ENCODE measurements at places on chromosomes 13 and 19.
A peak's percentile ranks its signal among the peaks of the same experiment; 100 is the strongest.

DNA sequence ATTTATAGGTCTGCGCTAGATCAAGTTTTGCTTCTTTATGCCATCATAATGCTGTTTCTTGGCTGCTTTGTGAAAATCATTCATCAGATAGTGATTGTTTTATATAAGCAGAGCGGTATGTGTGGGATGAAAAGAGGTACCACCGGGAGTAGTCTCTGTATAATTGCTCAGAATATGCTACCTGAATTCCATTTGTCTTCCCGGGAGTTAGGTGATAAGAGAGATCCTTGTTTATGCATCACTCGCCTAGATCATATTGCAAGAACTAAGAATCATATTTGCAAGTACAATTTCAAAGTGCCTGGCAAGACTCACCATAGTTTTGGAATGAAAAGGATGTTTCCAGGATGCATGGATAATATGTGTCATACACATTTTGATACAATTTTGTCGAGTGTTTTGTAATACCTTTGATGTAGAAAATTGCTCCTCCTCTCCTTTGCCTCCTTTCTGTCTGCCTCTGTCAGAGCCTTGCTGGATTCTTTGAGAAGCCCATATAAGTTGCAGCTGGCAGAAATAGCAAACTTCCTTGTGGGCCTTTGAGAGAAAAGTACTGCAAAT is 1306.0 kb upstream of the SLC10A2 start:
- no peak for DNase-seq

GRCh38 chr13:70964124-70964523 is 855.9 kb upstream of the KLHL1 start:
- no peak for DNase-seq

- no peak for DNase-seq
Observed at GRCh38 chr19:39054091-39054470, 21.7 kb upstream of the FBXO27 start.

GRCh38 chr13:73767747-73768315 is 366.4 kb downstream of the KLF12 start:
- peak; percentile 38 for DNase-seq

GRCh38 chr19:3281026-3281425 is 56.6 kb downstream of the CELF5 start:
- DNase-seq, result no peak

DNA sequence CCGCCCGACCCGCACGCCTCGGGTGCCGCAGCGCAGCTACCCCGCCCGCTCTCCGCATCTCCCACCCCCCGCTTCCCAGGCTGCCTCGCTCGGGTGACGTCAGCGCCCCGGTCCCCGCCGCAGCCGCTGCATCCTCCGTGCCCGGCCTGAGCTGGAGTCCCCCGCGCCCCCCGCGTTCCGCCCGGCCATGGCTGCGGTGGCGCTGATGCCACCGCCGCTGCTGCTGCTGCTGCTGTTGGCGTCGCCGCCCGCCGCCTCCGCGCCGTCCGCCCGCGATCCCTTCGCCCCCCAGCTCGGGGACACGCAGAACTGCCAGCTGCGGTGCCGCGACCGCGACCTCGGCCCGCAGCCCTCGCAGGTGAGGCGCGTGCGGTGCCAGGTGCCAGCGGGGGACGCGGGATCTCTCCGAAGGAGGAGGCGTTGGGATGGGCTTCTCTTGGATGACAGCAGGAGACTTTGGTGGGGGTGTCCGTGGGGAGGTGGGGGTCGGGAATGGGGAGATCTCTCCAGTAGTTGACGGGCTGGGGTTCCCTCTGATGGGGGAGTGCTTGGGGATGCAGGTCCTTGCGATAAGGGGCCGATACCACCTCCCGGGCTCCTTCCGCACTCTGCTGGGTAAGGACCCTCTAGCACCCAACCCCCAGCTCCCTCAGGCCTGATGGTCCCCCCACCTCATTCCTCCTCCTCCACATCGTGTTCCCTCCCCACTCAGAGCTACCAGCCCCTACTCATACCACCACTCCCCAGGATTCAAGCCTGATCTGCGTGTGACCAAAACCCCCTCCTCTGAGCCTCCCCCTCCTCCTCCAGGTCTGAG is at the start of gene TMEM59L:
TSS of gene TMEM59L (plus strand) at position 99 of the 817 bp plus-strand sequence. CDS start at position 188, 89 bp downstream.
- peak; percentile 48 for DNase-seq

GRCh38 chr19:41682437-41682836 is 5.6 kb downstream of the CEACAM7 start:
- no peak for DNase-seq

GRCh38 chr13:113742000-113742441 is 17.0 kb upstream of the TMEM255B start:
- no peak for DNase-seq

DNA sequence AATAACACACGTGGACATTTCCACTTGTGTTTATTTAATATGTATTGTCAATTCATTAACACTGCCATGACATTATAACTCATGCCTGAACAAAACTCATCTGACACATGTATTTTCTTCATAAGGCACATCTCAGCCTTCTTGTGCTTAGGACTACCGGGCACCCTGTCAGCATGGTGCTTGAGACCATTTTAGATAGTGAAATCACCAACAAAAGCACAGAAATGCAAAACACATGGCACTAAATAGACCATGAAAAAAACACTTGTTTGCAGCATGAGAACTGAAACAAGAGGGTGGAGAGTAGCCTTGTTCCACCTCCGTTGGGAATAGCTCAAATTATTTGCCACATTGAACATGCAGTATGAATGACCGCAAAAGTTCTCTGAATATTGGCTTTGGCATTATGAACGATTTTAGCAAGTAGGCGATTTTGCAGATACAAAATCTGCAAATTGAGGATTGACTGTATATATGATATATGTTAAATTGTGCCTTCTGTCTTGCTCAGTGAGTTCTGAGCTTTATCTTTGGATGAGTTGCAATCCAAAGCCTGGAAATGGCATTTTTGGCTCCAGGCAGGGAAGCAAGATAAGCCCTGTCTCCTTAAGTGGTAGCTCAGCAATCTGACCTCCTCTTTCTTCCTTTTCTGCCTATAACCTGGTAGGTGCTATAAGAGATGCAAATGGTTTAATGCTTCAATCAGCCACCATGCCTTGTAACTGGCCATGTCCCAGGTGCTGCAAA is 328.2 kb downstream of the HS6ST3 start:
- no peak for DNase-seq

DNA sequence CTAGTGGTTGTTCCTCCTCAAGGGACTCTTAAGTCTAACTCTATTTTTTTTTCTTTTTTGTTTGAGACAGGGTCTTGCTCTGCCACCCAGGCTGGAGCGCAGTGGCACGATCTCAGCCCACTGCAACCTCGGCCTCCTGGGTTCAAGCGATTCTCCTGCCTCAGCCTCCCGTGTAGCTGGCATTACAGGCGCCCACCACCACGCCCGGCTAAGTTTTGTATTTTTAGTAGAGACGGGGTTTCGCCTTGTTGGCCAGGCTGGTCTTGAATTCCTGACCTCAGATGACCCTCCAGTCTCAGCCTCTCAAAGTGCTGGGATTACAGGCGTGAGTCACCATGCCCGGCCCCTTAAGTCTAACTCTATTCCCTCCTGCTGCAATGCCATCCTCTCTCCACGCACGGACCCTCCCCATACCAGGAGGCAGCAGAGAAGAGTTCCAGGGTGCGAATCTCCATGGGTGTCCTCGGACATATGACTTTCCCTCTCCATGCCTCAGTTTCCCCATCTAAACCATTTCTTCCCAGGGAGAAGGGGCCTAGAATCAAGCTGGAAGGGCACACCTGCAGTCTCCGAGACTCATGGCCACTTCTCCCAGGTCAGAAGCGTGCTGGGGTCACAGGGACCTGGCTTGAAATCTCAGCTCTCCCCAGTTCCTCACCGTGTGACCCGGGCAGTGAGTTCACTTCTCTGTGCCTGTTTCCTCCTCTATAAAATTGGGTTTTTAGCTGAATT is 6.0 kb upstream of the BCL3 start:
- no peak for DNase-seq

- DNase-seq, result no peak
Observed at GRCh38 chr19:39515551-39516191, 732 bp downstream of the SELENOV start.

GRCh38 chr19:45154064-45154827 is 6.5 kb downstream of the NKPD1 start:
- DNase-seq, result no peak

DNA sequence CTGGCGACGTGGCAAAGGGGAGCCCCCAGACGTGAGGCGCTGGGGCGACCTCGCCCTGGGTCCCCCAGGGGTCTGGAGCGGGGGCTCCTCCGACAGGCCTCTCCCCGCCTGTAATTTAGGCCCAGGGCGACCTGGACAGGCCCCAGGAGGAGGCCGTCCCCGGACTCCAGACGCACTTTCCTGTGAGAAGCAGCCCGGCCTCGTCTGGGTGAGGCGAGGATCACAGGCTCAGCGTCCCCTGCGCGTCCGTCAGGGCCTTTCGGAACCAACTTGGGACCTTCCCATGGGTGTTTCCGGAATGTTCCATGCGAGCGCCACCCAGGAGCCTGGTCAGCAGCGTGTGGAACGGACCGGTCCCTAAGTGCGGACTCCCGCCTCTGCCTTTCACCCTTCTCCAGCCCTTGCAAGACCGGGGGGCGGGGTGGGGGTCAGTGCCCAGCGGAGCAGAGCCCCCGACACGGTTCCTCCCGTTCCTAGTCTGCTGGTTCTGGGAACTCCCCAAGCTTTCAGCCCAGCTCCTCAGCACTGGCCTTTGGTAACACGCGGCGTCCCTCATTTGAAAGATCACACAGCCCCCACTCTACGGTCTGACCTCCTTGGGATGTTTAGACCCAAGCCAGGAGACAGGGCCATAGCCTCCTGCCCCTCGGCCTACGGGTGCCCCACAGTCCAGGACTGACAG is 1.1 kb upstream of the GRTP1 start:
- DNase-seq, result no peak

- peak; percentile 54 for DNase-seq
Observed at GRCh38 chr19:10290876-10291553, 1.3 kb downstream of the ICAM5 start.

DNA sequence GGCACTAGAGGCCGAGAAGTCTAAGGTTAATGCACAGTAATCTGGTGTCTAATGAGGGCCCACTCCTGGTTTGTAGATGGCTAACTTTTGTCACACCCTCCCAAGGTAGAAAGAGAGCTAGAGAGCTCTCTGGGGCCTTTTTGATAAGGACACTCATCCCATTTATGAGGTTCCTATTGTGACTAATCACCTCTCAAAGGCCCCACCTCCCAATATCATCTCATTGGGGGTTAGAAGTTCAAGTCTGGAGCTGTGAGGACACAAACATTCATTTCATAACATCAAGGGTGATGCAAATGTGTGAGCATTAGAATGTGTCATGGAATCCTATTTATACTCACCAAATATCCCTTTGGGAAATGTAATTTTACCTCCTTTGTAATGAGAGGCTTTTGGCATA is 79.2 kb upstream of the SLC10A2 start:
- no peak for DNase-seq

DNA sequence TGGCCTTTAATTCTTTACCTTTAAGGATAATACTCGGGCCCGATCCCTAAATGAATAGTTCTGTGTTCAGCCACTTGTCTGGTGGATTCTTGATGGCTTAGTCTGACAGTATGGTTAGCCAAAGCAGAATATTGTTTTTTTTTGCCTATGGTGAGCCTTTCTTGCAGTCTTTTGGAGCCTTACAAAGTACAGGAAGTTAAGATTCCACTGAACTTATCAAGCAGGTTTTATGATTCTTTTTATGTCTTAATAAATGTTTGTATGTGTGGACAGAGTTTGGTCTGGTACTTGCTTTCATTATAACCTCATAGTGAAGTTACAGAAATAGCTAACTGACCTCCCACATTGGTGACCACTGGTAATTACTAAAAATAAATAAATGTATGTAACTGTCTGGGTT is 17.1 kb downstream of the PCCA start:
- DNase-seq, result no peak

DNA sequence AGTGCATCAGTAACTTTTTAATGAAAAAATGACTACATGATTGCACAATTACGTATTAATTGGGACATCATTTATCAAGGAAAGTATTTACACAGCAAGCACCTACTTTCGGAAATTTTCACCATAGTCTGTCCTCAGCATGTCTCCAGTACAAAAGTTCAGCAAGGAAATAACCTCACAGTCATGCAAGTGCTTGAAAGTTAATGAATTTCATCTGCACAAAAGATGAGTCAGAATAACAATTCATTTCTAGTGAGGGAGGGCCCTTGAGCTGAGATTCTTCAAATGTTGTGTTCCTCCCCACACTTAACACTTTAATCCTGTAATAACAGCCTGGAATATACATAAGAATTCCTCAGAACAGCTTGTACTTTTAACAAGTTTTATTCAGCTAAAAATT is 49.0 kb upstream of the OXGR1 start:
- DNase-seq, result no peak

DNA sequence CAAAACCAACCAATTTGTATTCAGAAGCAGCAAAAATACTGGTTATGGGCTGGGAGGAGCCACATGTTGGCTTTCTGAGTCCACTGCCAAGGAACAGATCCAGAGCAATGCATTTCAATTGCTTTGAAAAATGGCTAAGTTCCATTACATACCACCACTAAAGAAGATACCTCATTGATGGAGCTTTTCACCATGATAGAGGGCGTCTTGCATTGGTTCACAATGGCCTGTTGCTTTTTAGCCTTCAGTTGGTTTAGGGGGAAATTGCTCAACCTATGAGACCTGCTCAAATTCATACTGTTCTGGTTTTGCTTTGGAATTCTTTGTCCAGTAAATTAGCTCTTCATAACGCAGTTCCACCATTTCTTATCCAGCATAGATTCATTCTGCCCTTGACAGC is 21.2 kb upstream of the CPB2 start:
- DNase-seq, result no peak

DNA sequence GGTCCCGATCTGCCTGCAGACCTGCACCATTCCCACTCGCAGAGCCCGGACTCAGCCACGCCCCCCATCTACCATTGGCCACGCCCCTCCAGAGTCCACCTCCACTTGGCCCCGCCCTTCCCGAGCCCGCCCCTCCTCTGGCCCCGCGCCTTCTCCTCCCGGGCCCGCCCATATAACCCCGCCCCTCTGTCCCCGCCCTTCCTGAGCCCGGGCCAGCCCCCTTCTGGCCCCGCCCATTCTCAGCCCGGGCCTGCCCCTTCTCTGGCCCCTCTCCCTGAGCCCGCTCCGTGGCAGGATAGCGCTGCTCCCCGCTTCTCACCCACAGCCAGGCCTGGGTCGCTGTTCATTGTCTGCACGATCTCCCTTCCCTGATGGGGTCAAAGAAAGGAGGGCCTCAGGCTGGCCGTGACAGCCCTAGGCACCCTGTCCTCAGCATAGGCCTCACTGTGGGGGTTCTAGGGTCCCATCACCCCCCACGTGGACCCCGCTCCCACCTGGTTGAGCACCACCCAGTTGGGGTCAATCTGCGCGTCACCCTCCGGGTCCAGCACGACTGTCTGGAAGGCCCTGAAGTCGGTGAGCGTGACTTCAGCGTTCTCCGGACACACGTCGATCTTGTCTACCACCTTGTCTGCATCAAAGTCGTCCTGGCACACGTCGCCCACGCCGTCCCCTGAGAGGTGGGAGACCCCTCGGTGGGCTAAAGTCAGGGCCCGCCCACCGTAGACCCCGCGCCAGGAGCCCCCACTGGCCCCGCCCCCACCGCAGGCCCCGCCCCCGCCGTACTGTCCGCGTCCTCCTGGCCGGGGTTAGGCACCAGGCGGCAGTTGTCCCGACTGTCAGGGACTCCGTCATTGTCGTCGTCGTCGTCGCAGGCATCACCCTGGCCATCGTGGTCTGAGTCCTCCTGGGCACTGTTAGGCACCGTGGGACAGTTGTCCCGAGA is 5.7 kb downstream of the COMP start:
- peak; percentile 59 for DNase-seq

- DNase-seq, result peak; percentile 31
Observed at GRCh38 chr13:32537580-32538142, 934 bp downstream of the N4BP2L2 start.
